Activated CD8-positive, alpha-beta memory T cell treated with anti-CD3 and anti-CD28 coated beads for 24 hours (primary cell): ENCODE measurements at places on chromosomes 13 and 19.

DNA sequence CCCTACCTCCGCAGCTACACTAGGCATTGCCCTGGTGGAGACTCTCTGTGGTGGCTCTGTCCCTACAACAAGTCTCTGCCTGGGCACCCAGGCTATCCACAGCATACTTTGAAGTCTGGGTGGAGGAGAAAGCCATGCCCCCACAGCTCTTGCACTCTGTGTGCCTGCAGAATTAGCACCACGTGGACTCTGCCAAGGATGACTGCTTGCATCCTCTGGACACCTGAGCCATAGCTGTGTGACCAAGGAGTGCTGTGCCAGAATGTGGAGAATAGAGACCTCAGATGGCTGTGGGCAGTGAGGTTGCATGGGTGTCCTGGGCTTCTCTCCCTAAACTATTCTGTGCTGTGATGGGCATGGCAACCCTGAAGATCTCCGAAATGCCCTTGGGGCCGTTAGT lies 21.2 kb upstream of the MCF2L start:
- DNase-seq, result no peak

- DNase-seq, result no peak
These were observed 97.3 kb downstream of the SERP2 start for GRCh38 chr13:44470638-44471562.

DNA sequence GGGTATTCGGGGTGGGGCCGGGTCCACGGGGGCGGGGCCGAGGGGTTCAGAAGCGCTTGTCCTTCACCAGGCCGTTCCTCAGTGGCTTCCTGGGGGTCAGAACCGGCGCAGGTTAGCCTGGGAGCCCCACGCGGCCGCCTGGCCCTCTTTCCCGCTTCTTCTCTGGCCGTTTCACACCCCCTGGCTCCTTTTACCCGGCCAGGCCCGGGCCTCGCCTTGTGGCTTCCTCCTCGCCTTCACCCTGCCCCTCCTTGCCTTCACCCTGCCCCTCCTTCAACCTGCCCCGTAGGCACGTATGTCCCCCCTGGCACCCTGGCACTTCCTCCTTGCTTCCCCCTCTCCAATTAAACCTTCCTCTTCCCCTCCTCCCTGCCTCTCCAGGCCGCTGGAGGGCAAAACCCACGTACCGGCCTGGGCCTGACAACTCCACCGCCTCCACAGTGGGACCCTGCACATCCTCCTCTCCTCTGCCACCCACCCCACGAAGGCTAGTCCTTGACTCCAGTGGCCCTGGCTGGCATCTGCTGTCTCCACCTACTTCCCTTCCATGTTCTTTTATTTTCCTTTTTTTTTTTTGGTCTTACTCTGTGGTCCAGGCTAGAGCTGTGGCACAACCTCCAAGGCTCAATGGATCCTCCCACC lies 25.3 kb downstream of the CERS1 start:
- no peak for DNase-seq

DNA sequence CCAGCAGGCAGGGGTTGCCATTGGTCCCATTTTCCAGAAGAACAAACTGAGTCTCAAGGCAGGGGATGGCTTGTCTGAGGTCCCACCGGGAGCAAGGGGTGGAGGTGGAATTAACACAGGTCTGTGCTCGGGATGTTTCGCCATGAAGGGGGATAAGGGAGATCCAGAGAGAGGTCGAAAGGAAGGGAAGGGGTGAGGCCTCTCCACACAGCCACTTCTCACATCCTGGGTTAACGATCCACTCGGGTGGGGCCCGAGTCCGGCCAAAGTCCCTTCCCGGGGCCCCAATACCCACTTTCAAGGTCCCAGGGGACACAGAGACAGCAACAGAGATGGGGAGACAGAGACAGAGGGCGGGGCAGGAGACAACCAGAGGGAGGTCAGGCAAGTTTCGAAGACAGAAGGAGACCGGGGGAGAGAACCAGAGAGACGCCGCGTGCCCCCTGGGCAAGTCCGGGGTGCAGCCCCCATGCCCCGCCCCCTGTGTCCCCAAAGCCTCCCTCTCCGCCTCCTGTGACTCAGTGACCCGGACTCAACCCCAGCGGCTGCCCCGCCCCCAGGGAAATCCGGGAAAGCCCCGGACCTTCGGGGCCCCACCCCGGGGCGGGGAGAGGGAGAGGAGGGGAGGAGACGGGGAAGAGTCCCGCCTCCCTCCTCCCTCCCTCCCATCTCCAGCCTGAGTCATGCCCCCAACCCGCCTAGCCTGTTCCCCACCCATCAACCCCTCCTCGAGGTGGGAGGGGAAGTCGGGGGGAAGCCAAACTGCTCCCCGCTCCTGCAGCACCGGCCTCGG lies 1.4 kb upstream of the BCL3 start:
- peak; percentile 97 for DNase-seq

GRCh38 chr13:103349211-103349980 lies 283.2 kb upstream of the SLC10A2 start:
- DNase-seq, result no peak

- no peak for DNase-seq
These were observed 19.9 kb downstream of the IFNL3 start for GRCh38 chr19:39224910-39225309.

- no peak for DNase-seq
These were observed 58.3 kb upstream of the MEDAG start for GRCh38 chr13:30847650-30848307.

GRCh38 chr13:110014719-110015118 lies 228.3 kb upstream of the IRS2 start:
- DNase-seq, result no peak

DNA sequence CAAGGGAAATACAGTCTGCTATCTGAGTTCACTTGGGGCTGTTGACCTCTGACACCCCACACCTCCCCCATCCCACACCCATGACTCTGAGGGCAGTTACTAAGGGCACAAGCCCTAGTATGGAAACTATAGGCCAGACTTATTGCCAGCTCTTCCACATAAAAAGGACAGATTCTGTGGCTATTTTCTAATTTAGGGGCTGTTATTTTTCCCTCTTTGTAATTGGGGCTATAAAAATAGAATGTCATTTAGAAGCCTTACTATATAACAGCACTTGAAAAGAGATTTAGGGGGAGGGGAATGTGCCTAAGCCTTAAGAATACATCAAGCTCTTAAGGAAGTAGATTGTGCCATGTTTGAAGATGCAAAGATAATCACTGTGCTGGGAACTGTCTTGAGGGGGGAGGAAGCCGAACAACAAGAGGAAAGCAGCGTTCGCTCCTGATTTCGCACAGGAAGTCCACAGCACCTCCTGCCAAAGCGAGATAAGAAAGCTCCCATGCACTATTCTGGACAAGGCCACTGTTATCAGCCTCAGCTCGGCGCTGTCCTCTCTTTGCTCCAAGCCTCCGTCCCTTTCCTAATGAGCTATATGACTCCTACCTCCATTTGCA lies 86.6 kb downstream of the FLT1 start:
- no peak for DNase-seq

DNA sequence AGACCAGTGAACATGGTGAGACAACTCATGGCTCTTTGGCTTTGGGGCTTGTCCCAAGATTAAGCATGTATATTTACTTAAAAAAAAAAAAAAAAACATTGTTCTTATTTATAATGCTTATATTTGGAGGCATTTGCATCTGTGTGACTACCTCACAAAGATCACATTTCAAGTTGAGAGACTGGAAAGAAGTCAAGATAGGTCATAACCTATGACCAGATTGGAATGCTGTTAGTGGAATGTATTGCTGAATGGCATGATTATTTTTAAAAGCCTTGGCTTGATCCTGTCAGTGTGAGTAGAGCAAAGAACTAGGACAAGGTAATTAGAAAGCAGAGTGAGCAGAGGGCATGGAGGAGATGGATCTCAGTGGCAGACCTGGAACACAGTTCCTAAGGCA lies 214.6 kb downstream of the OXGR1 start:
- DNase-seq, result no peak

DNA sequence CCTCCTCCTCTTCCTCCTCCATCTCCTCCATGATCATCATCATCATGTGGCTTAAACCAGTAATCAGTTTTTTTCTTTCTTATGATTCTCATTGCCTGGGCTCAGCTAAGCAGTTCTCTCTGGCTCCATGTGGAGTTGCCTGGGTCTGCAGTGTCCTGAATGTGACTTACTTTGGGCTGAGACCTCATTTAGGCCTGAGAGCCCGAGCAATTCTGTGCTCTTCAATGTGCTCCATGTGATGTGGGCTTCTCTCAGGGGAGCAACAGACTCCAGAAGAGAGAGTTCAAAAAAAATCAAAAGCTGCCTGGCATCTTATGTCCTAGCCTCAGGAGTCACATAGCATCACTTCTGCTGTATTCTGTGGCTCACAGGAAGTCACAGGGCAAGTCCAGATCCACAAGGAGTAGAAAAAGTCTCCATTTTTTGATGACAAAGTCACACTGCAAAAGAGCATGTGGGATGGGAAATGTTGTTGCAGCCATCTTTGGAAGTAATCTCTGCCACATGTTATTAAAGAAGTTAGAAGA lies 128.7 kb downstream of the MAB21L1 start:
- DNase-seq, result no peak

DNA sequence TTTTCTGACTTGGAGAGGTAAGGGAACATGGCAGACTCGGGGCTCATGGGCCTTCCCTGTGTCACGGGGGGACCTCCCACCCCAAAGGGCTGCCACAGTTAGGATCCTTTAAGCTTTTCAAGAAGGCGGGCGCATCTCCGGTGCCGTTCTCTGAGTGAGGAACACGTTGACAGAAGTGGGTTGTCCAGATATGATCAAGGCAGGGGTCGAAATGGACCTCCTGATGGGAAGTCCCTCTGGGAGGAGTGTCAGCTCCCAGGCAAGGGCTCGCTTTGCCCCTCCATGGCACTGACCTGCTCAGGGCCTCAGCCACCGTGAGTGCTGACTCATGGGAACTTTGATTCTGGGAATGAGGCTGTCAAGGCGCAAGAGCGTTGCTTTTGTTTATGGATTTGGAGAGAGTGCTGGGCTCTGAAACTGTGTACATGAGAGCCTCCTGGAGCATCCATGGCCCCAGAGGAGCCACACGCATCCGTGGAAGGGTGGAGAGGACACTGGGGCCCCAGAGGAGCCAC lies 6.5 kb upstream of the TEX29 start:
- no peak for DNase-seq

DNA sequence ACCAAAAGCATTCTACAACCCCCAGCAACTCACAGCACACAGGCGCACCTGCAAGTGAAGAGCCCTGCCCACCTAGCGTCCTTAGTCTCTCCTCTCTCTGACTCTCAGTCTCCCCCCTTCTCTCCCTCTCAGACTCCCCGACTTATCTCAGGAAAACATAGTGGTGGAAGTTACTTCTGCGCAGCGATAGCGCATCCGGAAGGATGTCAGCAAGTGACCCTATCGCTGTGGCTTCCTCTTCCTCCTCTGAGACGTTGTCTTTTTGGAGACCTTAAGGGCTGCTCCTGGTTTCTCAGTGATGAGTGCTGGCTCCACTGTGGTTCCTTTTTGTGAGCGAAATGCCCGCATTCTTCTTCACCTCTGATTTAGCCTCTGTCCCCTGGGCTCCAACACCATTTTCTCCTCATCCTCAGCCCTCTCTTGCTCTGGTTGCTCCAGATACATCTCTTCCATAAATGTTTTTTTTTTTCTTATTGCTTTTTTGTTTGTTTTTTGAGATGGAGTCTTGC lies 1.4 kb upstream of the YIF1B start:
- DNase-seq, result peak; percentile 66

DNA sequence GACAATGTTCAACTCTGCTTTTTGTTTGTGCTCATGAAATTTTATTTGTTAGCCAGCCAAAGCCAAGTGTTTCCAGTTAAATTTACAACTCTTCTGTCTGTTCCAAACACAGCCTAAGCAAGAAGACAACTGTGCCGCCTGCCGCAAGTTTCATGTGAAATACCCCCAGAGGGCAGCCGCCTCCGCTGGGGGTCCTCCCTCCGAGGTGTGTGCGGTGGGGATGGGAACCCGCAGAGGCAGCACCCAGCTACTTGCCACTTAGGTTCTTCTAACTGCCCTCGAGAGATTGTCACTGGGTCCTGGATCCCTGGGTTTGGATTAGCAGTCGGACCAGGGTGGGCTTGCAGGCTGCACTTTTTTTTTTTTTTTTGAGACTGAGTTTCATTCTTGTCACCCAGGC lies 28.5 kb downstream of the ATP11A start:
- no peak for DNase-seq

- peak; percentile 71 for DNase-seq
These were observed at the start of gene TMEM145 for GRCh38 chr19:42313096-42313839. TSS of gene TMEM145 (plus strand) at chr19:42313309. CDS start at chr19:42313377, 68 bp downstream.

DNA sequence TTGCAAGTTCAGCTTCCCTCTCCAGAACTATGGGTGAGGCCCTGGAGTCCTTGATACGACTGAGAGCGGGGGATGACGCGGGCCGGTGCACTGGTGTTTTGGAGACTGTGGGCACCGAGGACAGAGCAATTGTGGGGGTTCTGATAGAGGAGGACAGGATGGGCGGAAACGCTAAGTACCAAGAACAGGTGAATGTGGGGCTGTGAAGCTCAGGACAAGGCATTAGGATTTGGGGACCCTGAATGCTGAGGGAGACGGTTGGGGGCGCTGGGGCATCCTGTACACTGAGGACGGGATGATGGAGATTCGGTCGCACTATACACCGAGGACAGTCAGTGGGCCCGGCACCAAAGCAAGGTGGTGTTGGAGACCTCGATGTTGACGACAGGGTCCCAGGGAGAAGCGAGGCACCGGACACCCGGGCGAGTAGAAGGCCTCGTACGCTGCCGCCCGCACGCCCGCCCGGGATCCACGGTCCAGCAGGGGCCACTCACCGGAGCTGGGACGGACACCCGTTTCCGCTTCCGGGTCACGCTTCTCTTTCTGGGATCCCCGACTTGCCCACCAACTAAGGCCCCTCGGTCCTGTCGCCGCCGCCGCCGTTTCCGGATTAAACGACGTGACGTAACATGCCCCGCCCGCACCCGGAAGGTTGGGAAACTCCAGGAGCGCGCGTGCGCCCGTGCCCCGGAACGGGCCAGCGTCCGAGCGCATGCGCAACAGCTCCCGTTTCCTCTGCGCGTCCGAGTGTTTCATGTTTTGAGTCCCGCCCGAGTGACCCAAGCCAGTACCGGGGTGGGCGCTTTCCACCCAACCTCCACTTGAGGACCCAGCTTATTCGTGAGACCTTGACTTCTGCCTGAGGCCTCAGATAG lies at the start of gene CHMP2A:
Gene CHMP2A (minus strand): TSS at position 612 of the 875 bp plus-strand sequence. CDS start 893 bp downstream, outside the sequence.
- peak; percentile 100 for DNase-seq

DNA sequence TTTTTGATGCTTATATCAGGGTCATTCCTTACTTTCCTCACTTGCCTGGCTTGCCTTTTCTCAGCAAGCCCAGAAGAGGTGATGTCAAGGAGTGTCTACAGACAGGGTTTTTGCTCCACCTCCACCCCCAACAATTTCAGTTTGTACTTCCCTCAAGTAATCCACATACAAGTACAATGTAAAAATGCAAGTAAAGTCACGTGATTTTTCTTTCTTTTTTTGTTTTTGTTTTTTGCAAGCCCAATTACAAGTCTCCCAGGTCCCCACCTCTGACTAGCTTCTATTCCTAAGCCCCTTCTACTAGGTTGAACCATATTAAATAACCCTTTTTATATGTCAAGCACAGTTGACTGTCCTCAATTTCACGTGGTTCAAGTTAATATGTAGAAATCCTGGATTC lies 579.6 kb downstream of the DIAPH3 start:
- DNase-seq, result no peak

GRCh38 chr19:5271145-5271544 lies 69.5 kb downstream of the PTPRS start:
- DNase-seq, result no peak

GRCh38 chr19:43589678-43590077 lies 6.3 kb downstream of the IRGQ start:
- no peak for DNase-seq
